ENCODE measurements at places on chromosomes 3 and 15.

DNA sequence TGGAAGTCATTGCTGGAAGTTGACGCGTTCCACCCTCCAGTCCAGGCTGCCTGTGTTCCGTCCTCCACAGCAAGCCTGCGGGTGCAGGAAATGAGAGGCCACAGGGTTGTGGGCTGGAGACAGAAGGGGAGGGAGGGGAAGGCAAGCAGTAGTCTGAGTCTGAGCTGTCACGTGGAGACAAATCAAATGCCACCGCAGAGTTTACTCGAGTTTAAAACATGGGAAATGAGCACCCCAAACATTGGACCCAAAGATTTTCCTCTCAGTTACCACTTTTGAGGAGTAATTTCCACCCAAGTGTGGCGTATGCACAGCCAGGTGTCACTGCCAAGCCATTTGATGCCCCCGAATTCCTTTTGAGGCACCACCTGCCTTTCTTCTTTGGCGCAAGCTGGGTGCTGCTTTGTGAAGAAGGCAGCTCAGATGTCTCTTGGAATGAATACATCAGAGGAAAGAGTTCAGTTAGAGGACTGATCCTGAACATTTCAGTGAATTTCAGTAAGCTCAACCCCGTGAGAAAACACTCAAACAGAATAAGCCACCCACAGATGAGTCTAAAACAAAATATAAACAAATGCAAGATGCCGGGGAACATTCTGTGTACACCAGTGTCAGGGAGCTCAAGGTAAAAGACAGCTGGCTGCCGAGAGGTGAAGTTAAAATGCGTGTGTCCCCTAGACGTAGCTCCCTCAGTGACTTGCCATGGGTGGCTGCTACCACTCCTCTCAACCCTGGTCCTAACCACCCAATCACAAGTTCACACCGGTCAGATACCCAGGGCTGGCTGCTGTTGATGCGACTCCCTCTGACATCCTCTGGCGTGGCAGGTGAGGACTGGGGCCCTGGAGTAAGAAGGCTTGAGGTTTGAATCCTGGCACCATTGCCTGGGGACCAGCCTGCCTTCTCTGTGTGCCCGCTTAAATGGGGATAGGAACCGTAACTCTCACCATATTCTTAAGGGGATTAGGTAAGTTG, 203.8 kb downstream of the UACA start:
- DNase-seq: no peak

DNA sequence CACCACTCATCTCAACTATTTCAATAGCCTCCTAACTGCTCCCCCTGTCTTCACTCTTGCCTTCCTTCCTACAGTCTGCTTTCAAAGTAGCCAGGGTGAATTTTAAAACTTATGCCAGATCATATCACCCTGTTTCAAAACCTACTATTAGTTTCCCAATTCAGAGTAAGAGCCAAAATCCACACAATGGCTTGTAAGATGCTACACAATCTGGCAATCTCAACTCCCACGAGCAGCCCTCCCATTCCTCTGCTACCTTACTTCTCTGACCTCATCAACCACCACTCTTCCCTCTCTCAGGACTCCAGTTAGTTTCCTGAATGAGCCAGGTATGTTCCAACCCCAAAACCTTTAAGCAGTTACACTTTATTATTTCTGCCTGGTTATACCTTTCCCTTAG, 62.5 kb downstream of the VPS13C start:
- no peak for DNase-seq

DNA sequence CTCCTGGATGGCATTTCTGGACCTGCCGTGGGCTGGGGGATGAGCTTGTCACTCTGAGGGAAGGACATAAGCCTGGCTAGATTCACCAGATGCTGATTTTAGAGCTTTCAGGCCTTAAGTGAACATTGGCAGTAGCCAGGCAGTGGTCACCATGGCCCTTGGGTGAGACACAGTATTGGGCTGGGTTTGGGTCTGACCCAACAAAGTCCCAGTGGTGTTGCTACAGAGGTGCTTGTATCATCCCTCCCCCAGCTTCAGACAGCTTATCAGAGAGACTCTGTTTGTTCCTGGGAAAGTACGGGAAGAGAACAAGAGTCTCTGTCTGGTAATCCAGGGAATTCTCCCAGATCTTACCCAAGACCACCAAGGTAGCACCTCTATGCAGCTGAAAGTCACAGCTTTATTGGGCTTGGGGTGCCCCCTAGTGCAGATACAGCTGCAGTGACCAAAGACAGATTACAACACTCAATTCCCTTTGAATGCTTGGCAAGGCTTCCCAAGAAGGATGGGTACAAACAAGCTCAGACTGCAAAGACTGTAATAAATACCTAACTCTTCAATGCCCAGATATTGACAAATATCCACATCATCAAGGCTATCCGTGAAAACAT, 9.8 kb upstream of the RUVBL1 start:
- DNase-seq: no peak

DNA sequence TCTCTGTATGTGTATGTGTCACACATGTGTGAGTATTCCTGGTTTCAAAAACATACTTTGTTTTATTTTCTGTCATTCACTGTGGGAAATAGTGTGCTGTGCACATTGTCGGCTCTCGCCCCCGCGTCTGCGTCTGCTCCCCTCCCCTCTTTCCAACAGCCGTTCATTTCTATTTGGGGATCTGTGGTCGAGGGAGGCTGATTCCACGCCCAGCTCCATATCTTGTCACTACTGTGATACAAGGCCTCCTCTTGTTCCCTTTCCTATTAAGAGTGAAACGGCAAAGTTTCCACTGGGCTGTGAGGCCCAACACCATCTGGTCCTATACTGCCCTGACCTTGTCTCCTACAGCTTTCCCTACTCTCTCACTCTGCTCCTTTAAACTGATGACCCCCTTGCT, 172.5 kb upstream of the LRIG1 start:
- DNase-seq: no peak

DNA sequence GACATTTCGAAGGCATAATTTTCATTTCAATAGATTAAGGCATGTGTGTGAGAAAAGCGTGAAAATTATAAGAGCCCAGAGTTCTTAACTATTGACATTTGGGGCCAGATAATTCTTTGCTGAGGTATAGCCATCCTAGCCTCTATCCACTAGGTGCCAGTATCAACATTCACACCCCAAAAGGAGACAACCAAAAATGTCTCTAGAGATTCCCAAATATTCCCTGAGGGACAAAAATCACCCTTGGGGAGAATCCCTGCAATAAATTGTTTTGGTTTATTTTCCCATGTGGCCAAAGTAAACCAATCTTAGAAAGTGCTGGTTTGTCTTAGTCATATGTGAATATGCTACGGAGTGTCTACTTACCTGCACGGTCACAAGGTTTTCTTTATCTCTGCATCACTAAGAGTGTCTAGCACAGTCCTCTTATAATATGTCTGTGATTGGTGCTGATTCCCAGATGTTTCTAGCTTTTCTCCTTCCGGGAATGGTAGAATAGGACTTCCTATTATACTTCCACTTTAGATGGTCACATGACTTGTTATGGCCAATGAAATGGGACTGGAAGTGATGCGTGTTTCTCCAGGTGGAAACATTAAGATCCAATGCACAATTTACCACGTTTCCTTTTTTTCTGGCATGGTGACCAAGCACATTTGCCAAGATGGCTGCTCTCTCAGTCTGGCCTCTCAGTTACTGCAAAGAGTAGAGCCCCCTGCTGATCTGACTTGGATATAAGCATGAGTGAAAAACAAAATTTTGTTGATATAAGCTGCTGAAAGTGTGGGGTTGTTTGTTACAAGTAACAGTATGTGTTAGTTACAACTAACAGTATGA, 8.0 kb upstream of the KBTBD8 start:
- DNase-seq: no peak

DNA sequence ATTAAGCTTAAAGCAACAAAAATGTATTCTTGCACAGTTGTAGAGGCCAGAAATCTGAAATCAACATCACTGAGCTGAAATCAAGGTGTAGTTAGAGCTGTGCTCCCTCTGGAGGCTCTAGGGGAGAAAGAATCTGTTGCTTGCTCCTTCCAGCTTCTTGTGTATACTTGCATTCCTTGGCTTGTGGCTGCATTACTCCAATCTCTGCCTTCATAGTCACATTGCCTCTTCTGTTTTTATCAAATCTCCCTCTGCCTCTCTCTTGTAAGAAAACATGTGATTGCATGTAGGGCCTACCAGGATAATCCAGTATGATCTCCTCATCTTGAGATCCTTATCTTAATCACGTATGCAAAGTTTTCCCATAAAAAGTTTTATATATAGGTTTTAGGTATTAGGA, 487.9 kb upstream of the SGO1 start:
- no peak for DNase-seq

DNA sequence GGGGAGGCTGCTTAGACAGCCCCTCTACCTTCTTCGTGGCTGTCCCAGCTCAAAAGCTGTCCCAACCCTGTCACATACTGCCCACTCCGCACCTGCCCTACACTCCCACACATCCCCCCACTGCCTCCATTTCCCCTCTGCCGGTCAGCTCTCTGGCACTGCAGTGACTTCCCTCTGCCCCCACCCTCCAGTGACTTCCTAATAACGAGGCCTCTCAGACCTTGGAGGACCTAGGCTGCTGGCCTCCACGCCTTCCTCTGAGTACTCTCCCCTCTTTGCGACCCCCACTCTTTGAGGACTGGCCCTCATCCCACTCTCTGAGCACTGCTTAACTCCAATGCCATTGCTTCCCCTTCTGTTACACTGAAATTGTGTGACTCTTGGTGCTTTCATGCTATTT, 45.3 kb downstream of the KY start:
- no peak for DNase-seq

DNA sequence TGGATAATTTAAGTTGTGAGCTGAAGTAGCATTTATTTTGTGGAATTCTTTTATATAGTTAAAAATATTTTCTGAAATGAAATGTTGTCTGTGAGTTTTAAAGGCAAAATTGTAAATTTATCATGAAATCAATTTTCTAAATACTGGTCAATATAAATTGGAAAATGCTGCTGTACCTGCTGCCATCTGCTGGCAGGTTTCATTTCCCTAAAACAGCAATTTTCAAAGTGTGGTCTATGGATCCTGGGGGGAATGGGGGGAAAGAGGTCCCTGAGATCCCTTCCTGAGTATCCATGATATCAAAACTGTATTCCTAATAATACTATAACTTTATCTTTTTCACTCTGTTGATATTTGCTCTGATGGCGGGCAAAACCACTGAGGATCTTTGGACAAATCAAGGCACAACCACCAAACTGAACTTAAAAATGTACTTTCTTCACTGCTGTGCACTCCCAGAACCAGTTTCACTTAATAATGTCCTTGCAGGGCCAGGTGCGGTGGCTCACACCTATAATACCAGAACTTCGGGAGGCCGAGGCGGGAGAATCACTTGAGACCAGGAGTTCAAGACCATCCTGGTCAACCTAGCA, 17.2 kb upstream of the CCR4 start:
- peak; percentile 9 for DNase-seq

- DNase-seq: peak; percentile 83
These were observed 8.1 kb downstream of the PPM1M start for GRCh38 chr3:52253314-52254304.

- DNase-seq: no peak
These were observed 407.2 kb downstream of the FOXP1 start for GRCh38 chr3:71176366-71176765.

- DNase-seq: no peak
These were observed 13.4 kb downstream of the TCF12 start for GRCh38 chr15:56931639-56932508.

GRCh38 chr3:157123621-157124020, 36.3 kb downstream of the CCNL1 start:
- no peak for DNase-seq

GRCh38 chr3:124467980-124468902, 262.0 kb upstream of the UMPS start:
- peak; percentile 69 for DNase-seq

- DNase-seq: no peak
These were observed 827.6 kb upstream of the CFAP20DC start for GRCh38 chr3:59877263-59878037.

DNA sequence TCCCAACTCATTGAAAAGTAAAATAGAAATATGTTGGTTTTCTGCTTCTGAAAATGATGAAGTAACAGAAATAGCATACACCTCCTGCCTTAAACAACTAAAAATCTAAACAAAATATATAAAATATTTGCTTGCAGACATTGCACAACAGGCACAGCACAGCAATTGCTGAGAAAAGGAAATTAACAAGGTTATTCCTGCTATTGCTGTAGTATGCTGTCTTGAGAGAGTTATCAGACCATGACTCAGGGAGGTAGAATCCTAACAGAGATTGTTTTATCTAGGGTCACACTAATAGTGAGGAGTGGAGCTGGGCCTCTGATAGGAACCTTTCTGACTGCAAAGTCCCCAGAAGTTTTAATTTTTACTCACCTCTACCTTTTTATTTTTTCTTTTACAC, 72.6 kb downstream of the ZBTB20 start:
- DNase-seq: no peak

DNA sequence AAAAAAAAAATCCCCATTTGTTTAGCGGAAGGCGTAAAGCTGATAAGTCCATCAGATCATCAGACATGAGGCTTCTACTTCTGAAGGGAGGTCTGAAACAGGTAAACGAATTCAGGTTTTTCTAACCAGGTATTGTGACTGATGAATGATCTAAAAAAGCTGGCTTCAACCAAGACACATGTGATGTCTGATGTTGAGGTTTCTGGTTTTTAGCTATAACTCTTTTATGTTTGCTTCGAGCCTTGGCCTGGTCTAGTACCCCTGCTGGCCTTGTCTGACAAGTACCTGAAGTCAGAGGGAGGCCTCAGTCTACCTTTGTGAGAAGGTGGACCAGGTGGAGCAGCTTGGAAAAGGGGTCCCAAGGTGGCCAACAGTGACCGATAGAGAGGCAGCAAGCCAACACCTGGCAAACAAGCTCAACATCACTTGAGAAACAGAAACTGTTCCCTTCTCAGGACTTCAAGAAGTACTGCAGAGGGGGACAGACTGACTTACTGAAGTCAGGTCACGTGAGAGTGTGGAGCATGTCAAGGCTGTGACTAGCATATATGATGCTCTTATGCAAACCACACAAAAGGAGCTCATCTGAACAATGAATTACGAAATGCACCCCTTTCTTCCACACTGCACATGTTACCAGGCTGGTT, 33.0 kb upstream of the CA12 start:
- DNase-seq: no peak

DNA sequence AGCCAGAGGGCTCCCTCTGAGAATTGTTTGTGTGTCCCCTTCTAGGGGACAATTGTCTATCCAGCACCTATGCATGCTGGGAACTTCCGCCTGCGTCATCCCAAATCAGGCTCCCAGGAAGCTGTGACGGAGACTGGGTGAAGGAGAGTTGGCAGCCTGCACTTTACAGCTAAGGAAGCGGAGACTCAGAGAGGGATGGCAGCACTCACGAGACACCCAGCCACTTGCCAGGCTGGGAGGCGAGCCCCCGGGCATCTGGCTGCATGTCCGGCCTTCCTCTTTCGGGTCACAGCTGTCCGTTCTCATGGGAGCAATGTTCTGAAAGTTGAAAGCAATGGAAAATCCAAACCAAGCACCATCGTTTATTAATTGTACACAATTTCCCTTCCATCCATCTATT, 45.5 kb upstream of the SLC6A11 start:
- DNase-seq: no peak

GRCh38 chr3:57164217-57164656, 916 bp downstream of the IL17RD start:
- no peak for DNase-seq

GRCh38 chr15:74327756-74328155, 39.7 kb downstream of the CYP11A1 start:
- no peak for DNase-seq

- no peak for DNase-seq
These were observed 90.4 kb downstream of the TJP1 start for GRCh38 chr15:29731865-29732264.
